ENCODE measurements at places on chromosomes 12 and 14.
A peak's percentile ranks its signal among the peaks of the same experiment; 100 is the strongest.

GRCh38 chr12:111451649-111452129 lies 46.0 kb downstream of the SH2B3 start:
- no peak for DNase-seq

DNA sequence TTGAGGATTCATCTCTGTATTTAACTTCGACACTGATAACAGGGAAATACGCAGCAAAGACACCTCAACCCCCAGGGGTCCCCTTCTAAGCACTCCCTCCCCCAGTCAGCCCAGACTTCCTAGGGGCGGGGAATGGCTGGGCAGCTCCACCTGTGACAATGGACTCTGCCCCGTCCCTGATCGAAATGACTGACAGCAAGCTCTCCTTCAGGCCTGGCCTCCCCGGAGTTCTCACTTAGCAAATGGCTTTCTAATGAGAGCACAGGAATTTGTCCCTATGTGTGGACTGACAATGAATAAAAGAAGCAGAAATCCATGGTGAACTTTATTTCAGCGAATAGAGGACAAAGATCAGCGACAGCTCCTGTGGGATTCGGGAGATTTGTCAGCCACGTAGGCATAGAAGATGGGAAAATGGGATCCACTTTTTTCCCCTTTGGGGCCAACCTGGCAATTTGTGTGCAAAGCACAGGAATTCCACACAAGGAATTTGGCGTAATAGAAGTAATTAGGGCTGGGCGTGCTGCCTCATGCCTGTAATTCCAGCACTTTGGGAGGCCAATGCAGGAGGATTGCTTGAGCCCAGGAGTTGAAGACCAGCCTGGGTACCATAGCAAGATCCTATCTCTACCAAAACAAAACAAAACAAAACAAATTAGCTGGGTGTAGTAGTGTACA lies 63.8 kb downstream of the TNFAIP2 start:
- no peak for DNase-seq

GRCh38 chr12:106584104-106585064 lies 1.6 kb downstream of the RFX4 start:
- no peak for DNase-seq

DNA sequence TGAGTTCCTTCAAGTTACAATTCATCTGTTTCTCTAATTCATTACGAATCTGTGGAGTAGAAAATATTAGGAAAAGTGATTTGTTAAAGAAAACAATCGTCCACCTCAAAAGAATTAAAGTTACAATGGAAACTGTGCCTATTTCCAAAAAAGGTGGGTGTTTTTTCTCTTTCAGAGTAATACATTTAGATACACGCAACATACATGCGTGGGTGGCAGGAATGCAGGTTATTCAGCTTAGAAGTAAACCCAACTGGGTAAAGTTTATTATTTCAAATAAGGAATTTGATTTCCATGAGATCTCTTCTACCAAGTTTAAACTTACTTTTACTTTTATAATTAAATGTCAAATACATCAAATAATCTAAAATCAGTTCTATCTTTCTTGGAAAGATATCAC lies 52.2 kb downstream of the SSH1 start:
- no peak for DNase-seq

- no peak for DNase-seq
Observed at GRCh38 chr12:79162948-79163347, 298.4 kb downstream of the SYT1 start.

GRCh38 chr12:107986183-107986582 lies 142.9 kb upstream of the WSCD2 start:
- DNase-seq: no peak

DNA sequence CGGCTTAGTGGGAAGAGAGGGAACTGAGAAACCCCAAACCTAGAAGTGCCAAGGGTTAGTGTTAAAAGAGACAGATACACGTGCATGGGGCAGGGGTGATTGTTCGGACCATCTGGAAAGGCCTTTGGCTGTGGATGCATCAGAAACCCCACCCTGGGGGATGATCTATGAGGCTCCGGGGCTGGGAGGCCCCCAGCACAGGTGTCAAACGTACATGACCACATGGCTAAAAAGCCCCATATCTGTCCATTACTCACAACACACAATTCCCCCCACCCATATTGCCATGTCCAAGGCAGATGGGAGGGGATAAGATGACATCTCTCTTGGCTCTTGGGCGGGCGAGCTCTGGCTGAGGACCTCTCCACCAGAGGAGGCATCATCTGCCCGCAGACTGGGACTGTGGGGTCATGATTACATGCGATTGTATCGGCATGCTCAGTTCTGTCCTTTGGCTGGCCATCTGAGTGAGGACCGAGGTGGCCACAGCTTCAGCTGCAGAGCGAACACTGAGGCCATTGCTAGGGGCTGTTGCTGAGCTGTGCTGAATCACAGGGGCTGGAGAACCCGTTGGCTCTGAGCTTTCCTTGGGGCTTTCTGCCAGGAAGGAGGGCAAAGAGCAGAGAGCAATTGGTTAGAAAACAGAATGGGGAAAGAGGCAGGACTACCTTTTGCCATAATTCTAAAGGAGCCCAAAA lies 9.6 kb upstream of the NPFF start:
- DNase-seq: no peak

DNA sequence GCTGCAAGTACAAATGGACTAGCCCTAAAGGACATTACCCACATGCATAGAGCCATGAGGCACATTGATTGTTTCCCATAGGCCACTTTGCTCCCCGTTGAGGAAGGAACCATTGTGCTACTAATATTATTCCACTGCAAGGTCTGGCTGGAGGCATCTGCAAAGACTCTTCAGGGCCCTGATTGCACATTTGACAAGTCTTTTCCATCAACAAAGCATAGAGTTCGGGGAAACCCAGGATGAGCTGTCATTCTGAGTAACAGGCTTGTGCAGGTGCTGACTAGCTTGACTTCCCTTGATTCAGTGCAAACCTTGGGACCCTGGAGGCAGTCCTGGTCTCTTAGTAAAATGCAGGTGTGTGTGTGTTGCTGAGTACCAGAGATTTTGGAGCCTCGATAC lies 73.8 kb downstream of the SUSD6 start:
- DNase-seq: peak; percentile 55

- no peak for DNase-seq
Observed at GRCh38 chr12:15225136-15225862, 4.1 kb upstream of the RERG start.

DNA sequence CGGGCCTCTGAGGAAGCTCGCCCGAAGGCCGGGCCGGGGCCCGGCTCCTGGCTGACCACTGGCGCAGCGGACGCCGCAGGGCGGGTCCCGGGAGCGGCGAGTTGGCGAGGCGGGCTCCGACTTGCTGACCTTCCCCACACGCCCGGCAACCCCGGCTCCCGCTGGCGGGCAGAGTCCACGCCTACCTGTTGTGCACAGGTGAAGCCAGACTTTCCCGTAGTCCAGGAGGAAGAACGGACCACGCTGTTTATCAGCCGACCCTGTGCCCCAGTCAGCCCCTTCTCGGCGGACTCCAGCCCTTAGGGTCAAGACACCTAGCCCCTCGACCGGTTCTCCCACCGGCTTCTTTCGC lies 407 bp downstream of the HEATR5A start:
- DNase-seq: no peak

GRCh38 chr14:61033054-61033453 lies 52.0 kb downstream of the SLC38A6 start:
- DNase-seq: no peak

DNA sequence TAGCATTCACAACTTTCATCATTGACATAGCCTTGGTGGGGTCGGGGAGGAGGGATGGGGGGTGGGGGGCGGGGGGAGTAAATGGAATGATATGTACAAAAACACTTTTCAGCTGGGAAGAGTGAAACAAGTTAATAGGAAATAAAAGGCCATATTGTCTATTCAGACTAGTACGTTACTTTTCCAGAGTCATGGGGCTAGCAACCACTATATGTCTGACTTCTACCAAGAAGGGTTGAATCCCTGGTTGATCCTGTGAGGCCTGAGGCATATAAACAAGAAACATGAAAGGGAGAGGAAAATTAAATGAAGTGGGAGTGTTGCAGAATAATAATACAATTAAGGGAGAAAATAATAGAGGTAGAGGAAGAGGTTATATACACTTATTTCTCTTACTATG lies 225.5 kb downstream of the ERC1 start:
- no peak for DNase-seq

GRCh38 chr14:70754991-70755390 lies 54.3 kb downstream of the MAP3K9 start:
- DNase-seq: no peak

- DNase-seq: no peak
Observed at GRCh38 chr12:64526859-64527258, 74.9 kb downstream of the TBK1 start.

GRCh38 chr12:3988519-3989217 lies 115.5 kb upstream of the PARP11 start:
- DNase-seq: no peak

GRCh38 chr14:81459912-81460311 lies 59.8 kb upstream of the STON2 start:
- DNase-seq: no peak

GRCh38 chr14:104719343-104719742 lies 4.7 kb upstream of the ADSS1 start:
- DNase-seq: no peak

DNA sequence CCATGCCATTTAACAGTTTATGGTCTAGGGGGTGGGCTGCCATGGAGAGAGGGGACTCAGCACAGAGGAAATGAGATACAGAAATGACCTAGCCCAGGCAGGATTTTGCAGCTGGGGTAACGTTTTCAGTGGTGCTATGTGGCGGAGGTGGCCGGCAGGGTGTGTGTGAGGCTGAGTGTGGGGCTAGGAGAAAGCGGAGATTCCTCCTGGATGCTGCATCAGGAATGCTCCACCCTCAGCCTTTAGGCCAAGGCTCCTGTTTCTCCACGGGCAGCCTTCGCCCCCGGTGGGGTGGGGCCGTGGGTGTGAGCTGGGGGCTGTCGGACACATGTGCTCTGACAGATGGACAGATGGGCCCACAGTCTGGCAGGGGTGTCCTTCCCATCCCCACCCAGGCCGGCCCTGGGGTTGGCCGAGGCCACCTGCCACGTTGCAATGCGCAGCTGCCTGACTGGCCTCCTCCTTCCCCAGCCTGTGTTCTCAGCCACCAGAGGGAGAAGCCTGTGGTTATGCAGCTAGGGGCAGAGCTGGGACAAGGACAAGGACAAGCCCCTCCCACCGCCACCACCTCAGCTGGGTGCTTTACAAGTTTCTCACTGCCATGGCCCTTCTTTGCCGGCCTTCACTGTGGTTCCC lies 44.3 kb downstream of the TEAD4 start:
- no peak for DNase-seq

DNA sequence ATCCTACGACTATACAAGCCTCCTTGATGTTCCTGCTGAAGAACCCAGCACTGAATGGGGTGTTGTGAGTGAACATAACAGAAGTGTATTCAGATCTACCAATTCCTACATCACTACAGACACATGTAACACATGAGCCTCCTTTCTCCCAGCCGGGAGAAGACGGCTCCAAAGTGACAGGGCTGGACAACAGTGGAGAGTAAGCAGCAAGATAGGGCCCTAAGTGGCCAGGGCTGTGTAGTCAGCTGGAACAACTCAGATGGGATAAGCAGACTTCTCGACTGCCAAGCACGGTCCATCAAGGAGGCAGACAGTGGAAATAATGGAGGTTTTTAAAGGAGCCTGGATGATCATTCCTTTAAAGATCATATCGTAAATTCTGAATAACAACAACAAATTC lies 73.5 kb downstream of the TTC7B start:
- DNase-seq: no peak

- DNase-seq: no peak
Observed at GRCh38 chr12:8080120-8080519, 2.0 kb upstream of the NECAP1 start.

GRCh38 chr12:5494343-5494742 lies 62.4 kb downstream of the NTF3 start:
- no peak for DNase-seq

GRCh38 chr14:33943096-33943883 lies 7.6 kb downstream of the EGLN3 start:
- no peak for DNase-seq

DNA sequence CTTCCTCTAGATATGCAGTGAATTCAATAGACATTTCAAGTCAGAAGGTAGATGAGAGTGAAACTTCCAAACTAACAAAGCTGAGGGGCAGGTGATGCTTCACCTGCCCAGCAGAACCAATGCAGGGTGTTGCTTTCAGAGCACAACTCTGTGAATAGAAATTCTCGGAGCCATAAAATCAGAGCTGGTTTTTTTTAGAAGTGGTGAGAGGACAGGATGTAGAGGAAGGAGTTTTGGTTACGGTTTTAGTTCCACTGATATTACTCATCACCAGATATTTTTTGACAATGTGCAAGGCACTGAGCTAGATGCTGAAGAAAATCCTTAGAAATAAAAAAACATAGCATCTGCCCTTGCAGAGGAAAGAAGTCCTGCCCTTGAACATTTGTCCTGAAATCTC lies 62.2 kb downstream of the BMP4 start:
- DNase-seq: no peak

DNA sequence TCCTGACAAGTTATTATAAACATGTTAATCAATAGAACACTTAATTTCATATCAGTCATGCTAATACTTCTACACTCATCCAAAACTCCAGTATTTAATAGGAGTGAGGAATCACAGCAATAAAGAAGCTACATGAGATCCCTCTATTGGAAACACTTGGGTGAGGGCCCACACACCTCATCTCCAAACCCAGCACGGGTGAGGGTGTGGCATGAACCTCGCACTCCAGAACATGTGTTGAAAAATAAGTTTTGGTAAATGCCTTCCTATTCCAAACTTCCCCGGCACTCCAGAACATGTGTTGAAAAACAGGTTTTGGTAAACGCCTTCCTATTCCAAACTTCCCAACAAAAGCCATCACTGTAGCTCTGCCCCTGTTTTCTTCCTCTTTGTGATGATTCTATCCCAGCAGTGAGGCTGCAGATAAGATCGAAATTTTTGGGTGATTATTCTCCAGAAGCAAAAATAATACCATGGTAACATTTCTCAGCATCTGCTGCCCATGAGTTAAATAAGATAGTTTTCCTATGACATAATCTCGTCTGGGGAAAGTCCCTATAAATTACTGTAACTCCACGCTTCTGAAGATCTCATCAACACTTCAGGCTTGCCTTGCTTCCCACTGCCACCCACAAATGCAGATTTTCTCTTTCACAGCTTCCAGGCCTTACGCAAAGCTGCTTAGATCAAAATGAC lies 24.4 kb upstream of the PTPRB start:
- DNase-seq: no peak

- DNase-seq: no peak
Observed at GRCh38 chr12:133105620-133106019, 24.5 kb downstream of the ZNF891 start.

DNA sequence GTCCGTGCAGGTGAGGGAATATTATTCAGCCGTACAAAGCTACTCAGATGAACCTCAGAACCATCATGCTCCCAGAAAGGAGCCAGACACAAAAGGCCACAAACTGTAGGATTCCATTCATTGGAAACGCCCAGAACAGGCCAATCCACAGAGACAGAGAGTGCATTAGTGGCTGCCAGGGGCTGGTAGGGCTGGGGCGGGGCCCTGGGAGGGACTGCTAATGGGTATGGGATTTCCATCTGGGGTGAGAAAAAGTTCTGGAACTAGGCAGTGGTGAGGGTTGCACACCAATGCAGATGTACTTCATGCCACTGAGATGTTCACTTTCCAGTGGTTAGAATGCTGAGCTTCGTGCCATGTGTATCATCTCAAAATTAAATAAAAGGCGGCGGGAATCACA lies 101.1 kb downstream of the RFLNA start:
- DNase-seq: no peak

- DNase-seq: no peak
Observed at GRCh38 chr12:87991483-87991882, 37.7 kb downstream of the C12orf50 start.
